ENCODE measurements at places on chromosomes 5 and 9.

- DNase-seq: no peak
Measured at GRCh38 chr5:78591138-78591612, 57.4 kb downstream of the LHFPL2 start.

DNA sequence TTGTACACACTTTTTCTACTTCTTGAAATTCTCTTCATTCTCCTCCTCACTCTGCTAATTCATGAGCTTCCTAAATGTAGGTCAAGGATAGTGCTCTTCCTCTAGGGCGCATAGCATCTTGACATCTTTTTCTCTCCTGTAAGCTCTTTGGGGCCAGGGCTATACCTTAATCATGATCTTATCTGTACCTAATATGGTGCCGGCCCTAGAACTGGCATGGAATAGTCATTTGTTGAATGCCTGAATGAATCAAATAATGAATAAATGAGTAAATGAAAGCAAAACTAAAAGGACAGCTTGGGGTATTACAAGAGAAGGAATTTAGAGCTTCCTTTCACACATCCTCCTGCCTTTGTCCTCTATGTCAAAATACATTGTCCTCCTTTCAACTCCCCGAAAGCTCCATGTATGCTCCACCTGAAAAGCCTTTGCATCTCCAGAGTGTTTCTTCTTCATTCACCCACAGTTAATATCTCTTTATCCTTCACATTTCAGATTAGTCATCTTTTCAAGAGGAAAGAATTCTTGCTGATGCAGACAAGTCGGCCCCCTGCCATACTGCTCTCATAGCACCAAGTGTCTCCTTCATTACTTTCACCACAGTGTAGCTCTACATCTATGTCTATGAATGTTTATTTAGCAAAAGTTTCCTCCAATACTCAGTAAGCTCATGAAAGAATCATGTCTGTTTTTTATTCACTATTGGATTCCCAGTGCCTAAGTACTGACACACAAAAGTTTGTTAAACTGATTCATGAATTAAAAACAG lies 16.4 kb upstream of the PPP2R2B start:
- DNase-seq: no peak

DNA sequence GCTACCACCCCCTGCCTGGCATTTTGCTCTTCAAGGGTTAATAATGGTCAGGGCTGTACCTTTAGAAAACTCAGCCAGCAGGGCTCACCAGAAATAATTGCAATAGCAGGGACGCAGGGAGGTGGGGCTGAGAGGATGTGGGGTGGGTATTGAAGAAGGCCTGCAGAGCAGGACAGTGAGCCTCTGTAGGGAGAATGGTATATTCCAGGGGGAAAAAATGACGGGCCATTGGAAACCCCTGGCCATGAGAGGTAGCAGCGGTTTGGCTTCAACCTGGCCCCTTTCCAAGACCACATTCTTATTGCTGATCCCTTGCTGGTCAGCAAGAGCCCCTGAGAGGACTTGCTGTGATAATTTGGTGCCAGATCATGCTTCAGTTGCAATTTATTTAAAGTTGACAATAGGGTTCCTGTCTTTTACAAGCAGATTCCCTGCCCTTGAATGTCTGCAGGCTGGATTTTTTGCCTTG lies 36.7 kb upstream of the CTNNA1 start:
- DNase-seq: no peak

DNA sequence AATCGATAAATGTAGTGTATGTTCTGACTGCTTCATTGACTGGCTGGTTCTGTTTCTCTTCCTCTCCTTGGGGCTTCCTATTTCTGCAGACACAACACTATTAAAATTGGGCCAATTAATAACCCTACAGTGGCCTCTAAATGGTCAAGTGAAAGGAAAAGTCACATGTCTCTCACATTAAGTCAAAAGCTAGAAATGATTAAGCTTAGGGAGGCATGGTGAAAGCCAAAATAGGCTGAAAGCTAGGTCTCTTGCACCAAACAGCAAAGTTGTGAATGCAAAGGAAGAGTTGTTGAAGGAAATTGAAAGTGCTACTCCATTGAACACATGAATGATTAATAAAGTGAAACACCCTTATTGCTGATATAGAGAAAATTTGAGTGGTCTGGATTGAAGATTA lies 58.2 kb downstream of the CCNH start:
- DNase-seq: no peak

DNA sequence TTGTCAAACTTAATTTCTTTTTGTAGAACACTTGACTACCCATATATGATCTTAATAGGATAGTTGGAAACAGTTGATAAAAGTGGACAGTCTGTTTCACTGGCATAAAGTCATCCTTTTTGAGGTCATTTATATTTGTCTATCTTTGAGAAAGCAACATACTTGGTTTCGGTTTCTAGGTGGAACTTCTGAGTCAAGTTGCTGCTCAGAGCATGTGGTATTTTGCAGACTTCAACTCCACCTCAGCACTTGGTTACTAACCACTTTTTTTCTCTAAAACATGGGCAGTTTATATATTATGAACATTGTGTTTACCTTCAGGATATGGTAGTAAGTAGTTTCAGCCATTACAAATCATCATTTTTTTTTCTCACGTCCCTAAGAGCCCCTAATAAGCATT lies 1749.0 kb upstream of the C9orf72 start:
- DNase-seq: no peak

- DNase-seq: no peak
Measured at GRCh38 chr5:62701036-62701435, 122.4 kb downstream of the LRRC70 start.

GRCh38 chr5:138287246-138287645 lies 12.8 kb upstream of the GFRA3 start:
- no peak for DNase-seq

DNA sequence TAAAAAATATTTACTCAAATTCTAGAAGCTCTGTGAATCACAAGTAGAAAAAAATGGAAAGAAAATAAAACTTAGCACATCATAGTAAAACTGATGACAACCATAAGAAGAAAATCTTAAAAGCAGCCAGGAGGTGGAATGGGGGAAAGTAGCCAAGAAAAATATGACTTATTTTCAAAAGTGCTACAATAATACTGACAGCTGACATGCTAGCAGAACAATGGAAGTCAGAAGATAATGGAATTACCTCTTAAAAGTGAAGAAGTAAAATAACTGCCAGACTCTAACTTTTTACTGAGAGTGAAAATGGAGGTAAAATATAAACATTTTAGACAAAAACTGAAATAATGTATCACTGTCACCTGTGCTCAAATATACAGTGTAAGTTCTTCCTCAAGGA lies 532.2 kb upstream of the SGCD start:
- DNase-seq: no peak

- peak; percentile 26 for DNase-seq
Measured at GRCh38 chr5:141701360-141702119, 19.5 kb upstream of the ARAP3 start.

- DNase-seq: peak; percentile 3
Measured at GRCh38 chr5:375336-375920, 53.9 kb downstream of the AHRR start.

- DNase-seq: no peak
Measured at GRCh38 chr5:133696006-133696584, 83.8 kb upstream of the FSTL4 start.

GRCh38 chr5:98929710-98930298 lies 997 bp upstream of the CHD1 start:
- peak; percentile 16 for DNase-seq

- no peak for DNase-seq
Measured at GRCh38 chr9:120841930-120842684, 615 bp downstream of the PSMD5 start.

- no peak for DNase-seq
Measured at GRCh38 chr9:104794070-104794469, 30.1 kb downstream of the NIPSNAP3B start.
